ENCODE measurements at places on chromosomes 1 and 21.

GRCh38 chr1:215119719-215120365 lies 37.3 kb downstream of the KCNK2 start:
- DNase-seq = no peak

DNA sequence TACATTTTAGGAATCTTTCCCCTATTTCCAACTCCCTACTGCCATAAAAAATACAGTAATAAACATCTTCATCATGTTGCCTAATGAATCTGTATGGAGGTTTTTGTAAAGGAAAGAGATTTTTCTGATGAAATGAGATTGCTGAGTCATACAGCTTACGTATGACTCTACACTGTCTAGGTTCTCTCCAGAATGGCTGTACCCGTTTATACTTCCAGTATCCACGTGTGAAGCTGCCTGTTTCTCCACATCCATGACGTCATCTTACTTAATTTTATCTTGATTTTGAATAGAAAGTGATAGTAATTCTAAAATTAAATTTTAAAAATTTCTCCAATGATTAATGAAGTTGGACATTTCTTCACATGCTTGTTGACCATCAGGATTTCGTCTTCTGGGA lies 103.7 kb downstream of the COQ8A start:
- no peak for DNase-seq

- DNase-seq = no peak
Measured at GRCh38 chr21:39503123-39503762, 51.5 kb downstream of the SH3BGR start.

- DNase-seq = no peak
Measured at GRCh38 chr1:245173446-245174211, 18.8 kb downstream of the KIF26B start.

GRCh38 chr1:160404094-160404493 lies 3.7 kb downstream of the VANGL2 start:
- no peak for DNase-seq

GRCh38 chr21:19475525-19475924 lies 1071.9 kb upstream of the TMPRSS15 start:
- no peak for DNase-seq

DNA sequence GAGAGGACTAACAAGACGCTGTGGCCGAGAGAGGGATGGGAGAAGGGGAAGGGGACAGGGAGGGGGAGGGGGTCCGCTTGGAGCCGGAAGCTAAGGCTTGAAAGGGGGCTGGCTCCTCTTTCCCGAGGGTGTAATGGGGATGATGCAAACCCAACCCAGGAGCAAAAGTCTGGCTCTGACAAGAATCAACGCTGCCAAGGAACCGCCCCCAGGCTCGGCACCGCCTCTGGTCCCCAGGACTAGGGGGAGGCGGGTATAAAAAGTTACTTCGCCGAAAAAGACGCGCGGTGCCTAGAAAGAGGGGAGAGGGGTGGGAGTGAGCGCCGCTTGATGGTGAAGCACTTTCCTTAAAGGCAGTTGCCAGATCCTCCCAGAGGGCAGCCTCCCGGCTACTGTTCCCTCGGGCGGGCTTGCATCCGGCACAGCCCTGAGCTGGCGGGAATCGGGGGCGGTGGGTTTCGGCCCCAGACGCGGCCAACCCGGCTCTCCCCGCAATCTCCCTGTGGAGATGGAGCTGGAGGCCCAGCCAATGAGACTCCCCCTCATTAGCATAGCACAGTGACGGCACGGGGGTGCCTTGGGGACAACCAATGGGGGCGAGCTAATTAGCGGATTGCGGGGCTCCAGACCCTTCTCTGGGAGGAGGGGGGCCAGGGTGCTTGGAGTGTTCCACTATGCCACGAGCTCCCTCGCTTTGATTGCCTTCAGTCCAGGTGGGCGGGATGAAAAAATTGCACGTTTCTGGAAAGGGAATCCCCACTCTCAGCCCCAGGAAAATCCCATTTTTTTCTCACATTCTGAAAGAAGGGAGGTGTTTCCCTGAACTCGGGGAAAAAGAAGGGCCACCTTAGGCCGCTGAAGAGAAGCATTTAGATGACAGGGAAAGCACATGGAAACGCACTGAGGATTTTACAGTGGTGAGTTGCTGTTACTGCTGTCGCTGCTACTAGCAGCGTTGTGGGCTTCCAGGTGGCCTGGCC lies at the start of gene KCNT2:
Gene KCNT2, minus strand, starts transcription at position 51 of the 980 bp plus-strand sequence. CDS start 131 bp downstream, outside the sequence.
- DNase-seq = no peak

DNA sequence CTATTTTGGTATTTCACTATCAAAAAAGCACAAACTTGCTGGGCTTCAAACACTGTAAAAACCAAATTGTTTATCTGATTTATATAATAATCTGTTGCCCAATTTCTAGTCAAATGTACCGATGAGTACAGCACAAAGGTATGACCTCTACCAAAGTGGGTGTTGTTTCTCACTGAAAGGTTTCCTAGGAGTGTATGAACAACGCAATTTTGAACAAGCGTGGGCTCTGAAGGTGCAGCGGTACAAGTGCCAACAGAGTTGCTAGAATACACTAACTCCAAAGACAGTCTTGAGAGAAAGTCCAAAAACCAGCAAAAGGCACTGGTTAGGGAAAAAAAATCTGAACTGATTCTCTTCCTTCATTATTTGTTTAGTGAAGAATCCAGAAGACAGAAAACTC lies 130.4 kb downstream of the ATP1B1 start:
- DNase-seq = no peak

GRCh38 chr1:149849947-149850360 lies 49.4 kb upstream of the BOLA1 start:
- no peak for DNase-seq

DNA sequence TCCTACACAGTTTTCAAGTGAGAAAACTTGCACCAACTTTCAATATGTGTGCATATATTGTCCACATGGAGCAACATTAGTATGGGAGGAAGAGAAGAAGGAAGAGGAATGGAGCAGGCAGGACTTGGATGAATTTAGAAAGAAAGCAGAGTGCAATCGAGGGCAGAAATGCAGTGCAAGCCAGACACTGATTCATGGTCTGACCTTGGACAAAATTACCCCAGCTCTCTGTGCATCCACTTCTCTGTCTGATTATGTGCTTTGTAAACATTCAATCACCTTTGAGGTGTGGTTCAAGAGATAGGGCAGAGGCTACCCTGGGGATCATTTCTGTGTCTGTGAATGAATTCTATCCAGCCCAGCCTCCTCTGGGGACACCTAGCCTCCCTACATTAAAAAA lies 265.2 kb downstream of the TNR start:
- DNase-seq = no peak
